ENCODE measurements at places on chromosomes 7 and 10.

DNA sequence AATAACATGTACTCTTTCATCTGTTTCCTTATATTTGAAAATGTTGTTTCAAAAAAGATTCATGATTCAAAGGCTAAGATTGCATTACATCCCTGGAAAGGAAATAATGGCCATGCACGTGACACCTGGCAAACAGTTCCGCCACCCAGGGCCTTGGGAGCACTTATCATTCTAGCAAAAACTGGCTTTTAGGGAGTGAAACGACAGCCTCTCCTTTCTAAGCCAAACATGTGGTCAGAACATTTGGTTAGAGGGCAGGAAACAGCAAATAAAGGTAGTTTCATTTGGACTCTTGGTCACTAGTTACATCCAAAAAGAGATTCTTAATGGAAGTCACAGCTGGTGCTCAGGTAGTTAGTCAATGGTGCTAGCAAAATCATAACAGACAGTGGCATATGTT, 83.5 kb downstream of the FAS start:
- DNase-seq: no peak

DNA sequence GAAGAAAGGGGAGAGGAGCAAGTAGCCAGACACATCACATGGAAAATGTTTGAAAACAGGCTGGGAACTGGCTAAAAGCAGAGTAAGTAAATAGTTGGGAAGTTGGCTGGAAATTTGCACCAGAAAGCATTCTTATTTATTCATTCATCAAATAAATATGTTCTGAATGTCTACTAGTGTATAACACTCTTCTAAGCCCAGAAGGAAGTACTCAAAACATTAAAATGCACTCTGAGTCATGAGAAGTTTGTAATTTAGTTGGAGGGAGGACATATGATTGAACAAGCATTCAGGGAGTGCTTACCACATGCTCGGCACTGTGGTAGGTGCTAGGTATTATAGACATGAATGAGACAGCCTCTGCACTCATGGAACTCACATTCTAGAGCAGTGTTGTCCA, 37.0 kb upstream of the CNNM1 start:
- no peak for DNase-seq

GRCh38 chr7:33706771-33707200, 198.6 kb upstream of the BMPER start:
- no peak for DNase-seq

GRCh38 chr7:66399566-66399965, 194.4 kb downstream of the TPST1 start:
- DNase-seq: no peak

DNA sequence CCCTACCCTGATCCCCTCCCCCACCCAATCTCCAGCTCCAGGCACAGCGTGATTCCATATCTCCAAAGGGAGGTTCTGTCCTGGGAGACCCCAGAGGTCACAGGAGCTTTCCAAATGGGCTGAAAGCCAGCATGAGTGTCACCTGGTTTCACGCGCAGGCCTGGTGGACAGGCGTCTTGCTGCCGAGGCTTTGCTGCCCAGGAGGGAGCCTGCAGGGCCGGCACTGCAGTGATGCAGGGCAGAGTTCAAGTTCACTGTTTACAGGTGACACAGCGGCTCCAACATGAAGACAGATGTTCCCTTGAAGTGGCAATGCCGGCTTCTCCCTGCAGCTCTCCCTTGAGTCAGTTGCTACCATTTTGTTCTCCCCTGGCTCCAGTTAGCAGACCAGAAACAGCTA, 104.3 kb downstream of the TCERG1L start:
- DNase-seq: no peak

- no peak for DNase-seq
Observed at GRCh38 chr7:70711452-70711851, 420.5 kb upstream of the GALNT17 start.

GRCh38 chr7:140972876-140973829, 41.6 kb downstream of the MRPS33 start:
- no peak for DNase-seq

- no peak for DNase-seq
Observed at GRCh38 chr10:88114368-88114767, 250.9 kb downstream of the PTEN start.

DNA sequence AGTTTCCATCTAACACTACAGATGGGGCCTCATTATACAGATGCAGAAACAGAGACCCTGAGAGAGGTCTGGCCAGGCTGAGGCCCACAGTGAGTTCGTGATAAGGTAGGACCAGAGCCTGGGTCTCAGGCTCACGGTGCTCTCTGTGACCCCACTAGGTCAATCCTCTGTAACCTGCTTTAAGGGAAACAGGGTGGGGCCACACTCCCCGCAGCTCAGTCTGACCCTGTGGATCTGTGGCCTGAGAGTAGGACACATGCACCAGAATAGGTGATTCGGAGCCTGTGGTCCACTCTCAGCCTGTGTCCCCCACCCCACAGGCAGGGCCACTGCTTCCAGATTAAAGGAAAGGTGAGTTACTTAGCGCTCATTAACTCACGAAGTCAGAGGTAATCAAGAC, 137.8 kb upstream of the FAM20C start:
- DNase-seq: no peak

DNA sequence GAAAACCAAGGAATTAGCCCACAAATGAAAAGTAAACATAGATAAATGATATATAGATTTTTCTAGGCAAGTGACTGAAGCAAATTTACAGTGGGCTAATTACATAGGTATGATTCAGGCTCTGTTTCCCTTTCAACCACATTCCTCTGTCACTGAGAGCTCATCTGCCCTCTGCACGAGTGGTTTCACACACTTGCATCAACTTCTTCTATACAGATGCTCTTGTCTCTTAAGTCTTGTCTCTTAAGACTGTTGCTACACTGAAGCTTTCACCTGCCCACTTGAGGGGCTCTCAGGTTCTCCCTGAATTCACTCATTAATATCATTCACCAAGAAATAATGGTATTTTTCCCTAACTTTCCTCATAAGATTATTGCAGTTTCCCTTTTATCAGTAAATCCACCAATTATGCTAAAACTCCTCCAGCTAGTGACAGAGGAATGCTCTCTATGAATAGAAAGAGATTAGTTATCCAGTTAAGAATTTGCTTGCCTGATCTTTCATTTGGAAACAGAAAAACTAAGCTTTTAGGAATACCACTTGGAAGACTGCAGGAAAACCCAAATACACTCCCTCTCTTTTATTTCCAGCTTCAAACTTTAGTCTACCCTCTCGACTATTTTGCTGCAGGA, 95.7 kb downstream of the ELAPOR2 start:
- DNase-seq: no peak

- no peak for DNase-seq
Observed at GRCh38 chr7:129923709-129924108, 29.1 kb downstream of the UBE2H start.

- no peak for DNase-seq
Observed at GRCh38 chr7:148727501-148728278, 29.0 kb downstream of the CUL1 start.

GRCh38 chr10:26422977-26423376, 15.2 kb upstream of the APBB1IP start:
- DNase-seq: no peak

Measured in stimulated activated CD4-positive, alpha-beta T cell treated with anti-CD3 and anti-CD28 coated beads, Interleukin-12 subunit alpha, Interleukin-12 subunit beta, amount 100 ng/mL, for 4 hours (primary cell).